ENCODE measurements at places on chromosomes 2 and 18.

GRCh38 chr2:152626911-152627339, 90.3 kb downstream of the PRPF40A start:
- no peak for DNase-seq

- DNase-seq, result no peak
These were observed 289.6 kb downstream of the CDH2 start for GRCh38 chr18:27887287-27887686.

GRCh38 chr2:14951569-14952285, 319.2 kb downstream of the LRATD1 start:
- no peak for DNase-seq

GRCh38 chr2:223469270-223470046, 132.7 kb downstream of the SCG2 start:
- peak; percentile 24 for DNase-seq

GRCh38 chr2:135317375-135317774, 213.6 kb downstream of the ZRANB3 start:
- DNase-seq, result no peak

GRCh38 chr18:31491586-31491985, 6.4 kb upstream of the DSG2 start:
- DNase-seq, result no peak

GRCh38 chr2:48589170-48589767, 28.4 kb upstream of the GTF2A1L start:
- no peak for DNase-seq

- DNase-seq, result no peak
These were observed 141.6 kb downstream of the TWIST2 start for GRCh38 chr2:238989484-238989883.

DNA sequence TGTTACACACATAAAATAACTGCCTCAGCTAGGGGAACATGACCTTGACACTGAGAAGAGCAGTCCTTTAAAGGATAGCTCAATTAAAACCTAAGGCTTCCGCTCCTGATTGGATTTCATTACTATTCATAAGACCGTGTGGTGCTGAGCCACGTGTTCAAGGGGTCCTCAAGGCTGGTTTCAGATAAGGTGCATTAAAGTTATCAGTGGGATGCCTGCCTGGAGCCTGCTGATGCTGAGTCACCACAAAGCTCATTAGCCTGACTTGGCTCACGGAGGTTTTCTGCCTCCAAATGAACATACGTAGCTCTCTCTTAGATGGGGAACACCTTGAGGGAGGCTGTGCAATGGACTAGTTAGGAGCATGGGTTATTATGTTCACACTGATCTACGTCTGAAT, 518.9 kb downstream of the TDRD15 start:
- no peak for DNase-seq

- DNase-seq, result no peak
These were observed 165.2 kb downstream of the PTH2R start for GRCh38 chr2:208571764-208572131.

DNA sequence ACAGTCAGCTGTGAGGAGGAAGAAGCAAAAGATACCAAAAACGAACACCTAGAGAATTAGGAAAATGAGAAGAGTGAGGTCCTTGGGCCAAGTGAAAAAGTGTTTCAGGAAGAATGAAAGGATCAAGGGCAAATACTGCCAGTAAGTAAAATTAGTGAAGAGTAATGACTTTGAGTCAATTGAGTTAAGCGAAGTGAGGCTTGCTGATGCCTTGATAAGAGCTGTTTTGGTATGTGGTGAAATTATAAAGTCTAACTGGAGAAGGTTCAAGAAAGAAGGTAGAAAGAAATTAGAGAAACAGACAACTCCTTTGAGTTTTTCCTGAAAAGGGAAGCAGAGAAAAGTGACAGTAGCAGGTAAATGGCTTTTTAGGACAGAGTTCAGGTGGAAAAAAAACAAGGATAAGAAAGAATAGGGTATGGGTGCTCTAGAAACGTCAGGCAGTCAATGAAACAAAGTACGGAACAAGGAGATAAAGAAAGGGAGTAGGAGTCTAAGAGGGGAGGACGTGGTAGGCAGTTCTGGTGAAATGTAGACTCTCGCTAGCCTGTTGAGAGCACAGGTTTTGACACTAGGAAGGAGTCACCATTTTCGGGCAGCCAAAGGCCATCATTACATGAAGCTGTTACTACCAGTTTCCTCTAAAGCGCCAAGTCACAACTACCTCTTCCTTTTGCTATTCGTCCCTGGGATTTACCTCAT, 42.9 kb downstream of the SMC6 start:
- no peak for DNase-seq

DNA sequence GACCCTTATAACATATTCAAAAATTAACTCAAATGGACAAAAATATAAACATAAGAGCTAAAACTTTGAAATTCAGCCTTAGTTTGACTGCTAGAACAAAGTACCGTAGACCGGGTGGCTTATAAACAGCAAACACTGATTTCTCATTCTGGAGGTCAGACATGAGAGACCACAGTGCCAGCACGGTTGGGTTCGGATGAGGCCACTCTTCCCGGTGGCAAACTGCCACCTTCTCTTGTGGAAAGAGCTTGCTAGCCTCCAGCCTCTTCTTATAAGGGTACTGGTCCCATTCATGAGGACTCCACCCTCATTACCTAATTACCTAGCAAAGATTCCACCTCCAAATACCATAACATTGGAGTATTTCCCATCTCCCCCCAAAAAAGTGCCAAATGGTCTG, 91.3 kb downstream of the FAM210A start:
- DNase-seq, result no peak

GRCh38 chr2:134836986-134837385, 1.4 kb upstream of the ACMSD start:
- DNase-seq, result no peak

- peak; percentile 83 for DNase-seq
These were observed 19.6 kb upstream of the CXCR1 start for GRCh38 chr2:218186355-218186766.
